ENCODE measurements at places on chromosomes 7 and 10.
A peak's percentile ranks its signal among the peaks of the same experiment; 100 is the strongest.

DNA sequence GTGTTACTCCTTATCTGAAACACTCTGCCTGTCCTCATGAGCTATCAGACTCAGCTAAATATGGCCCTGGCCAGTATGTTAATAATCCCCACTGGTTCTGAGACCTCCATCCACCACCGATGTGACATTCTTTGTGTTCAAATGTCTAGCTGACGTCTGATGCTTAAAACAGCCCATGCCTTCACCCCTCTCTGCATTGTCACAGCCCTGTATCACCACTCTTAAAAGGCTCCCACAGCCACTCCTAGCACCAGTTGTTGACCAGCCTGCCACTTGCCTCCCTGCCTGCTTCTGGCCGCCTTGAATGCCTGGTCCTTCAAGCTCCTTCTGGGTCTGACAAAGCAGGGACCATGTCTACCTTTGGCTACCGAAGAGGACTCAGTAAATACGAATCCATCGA lies at the start of gene LMOD2:
TSS of gene LMOD2 (plus strand) at position 253 of the 400 bp plus-strand sequence. CDS start at position 351, 98 bp downstream.
- DNase-seq: no peak

DNA sequence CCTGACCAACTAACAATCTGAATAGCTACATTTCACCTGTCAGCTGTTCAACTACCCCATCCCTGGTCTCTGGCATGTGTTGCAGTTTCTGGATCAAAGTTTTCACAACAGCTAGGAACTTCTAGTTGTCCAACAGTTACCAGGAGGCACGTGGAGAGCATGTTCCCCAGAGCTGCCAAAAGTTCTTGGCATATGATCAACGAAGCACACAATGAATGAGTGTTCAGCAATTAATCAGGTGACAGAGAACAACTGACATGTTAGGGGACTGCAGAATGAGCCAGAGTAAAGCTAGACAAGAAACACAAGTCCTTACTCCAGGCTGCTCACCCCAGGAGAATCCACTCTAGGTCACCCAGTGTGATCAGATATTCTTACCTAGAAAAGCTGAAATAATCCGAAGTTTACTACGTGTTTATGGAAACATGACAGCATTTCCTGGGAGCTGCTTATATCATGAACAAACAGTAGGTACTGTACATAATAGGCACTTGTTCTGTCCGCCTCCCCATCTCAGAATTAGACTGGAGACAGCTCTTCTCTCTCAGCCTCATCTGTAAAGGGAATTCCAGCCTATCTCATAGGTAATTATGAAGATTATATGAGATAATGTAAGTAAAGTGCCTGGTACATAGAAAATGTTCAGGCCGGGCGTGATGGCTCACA lies 50.6 kb downstream of the ZNF438 start:
- DNase-seq: no peak

DNA sequence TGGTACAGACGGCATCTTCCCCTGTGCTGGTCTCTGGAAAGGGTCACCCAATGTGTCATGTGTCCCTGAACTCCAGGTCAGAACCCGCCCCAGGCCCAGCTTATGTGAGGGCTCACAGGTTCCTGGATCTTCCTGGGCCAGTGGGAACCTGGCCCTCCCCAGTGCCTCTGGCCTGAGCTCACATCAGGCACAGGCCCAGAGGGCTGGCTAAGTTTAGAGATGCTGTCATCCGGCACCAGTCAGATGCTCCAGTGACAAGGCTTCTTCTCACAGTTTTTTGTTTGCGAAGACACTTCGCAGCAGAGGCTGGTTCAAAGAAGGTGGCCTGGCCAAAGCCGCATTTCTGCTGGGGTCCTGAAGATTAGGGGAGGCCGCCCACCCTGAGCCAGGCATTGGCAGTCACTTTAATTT lies 11.8 kb downstream of the CAMK2B start:
- no peak for DNase-seq

DNA sequence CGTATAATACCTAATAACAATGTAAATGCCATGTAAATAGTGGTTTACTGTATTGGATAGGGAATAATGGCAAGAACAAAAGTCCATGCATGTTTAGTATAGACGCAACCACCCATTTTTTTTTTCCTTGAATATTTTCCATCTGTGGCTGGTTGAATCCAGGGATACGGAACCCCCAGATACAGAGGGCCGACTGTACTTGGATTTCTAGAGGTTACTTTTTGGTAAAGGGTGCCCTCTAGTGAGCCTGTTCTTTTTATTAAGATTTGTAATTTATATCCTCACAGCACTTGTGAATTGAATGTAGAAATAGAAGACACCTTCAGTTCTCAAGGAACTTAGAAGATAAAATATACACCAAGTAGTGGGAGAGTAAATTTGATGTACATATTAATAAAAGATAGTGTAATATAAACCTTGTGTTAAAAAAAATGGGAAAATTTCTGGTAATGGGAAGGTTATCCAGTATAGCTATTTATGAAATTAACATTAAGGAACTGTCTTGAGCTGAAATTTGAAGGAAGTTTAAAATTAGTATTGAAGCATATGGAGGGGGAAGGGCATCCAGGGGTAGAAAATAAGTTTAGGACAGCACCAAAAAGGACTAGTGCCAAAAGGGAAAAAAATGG lies 32.0 kb downstream of the EXOC6 start:
- DNase-seq: no peak

DNA sequence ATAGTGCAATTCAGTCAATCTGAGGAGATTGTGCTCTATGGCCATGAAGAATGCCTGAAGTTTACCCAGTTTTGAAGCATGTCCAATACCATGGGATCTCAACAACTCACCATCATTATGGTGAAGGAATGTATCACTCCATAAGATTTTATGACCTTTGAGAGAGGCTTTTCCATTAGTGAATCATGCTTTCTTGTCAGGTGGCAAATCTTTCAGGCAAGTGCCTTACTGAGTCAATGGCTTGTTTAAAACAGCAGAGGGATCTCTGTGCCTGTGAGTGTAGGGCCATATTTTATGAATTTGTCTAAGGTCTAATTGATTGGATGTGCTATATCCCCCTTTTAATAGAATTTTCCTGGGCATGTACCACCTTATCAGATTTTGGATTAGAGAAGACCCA lies 131.5 kb downstream of the CCDC7 start:
- no peak for DNase-seq

GRCh38 chr10:132365102-132365501 lies 31.9 kb upstream of the PWWP2B start:
- peak; percentile 18 for DNase-seq

DNA sequence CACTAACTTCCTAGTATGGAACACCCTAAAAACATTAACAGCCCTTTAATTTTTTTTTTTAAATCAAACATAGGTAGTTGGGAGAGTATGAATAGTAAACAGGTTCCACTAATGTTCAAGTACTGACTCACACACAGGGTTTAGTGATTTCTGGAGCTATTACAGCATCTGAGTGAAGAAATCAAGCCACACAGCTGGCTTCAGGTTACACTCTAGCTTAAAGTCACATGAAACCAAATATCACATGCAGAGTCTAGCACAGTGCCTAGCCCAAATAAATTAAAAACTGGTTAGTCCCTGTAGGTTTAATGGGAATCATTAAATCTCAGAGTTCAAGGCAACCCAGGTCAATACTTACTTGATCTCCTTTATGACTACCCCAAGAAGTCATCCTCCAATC lies 11.6 kb downstream of the PANK1 start:
- no peak for DNase-seq

GRCh38 chr7:19397911-19398310 lies 252.7 kb upstream of the FERD3L start:
- DNase-seq: no peak

GRCh38 chr10:8041284-8041991 lies 13.1 kb upstream of the GATA3 start:
- no peak for DNase-seq

GRCh38 chr10:129859536-129859935 lies 104.5 kb downstream of the EBF3 start:
- no peak for DNase-seq

DNA sequence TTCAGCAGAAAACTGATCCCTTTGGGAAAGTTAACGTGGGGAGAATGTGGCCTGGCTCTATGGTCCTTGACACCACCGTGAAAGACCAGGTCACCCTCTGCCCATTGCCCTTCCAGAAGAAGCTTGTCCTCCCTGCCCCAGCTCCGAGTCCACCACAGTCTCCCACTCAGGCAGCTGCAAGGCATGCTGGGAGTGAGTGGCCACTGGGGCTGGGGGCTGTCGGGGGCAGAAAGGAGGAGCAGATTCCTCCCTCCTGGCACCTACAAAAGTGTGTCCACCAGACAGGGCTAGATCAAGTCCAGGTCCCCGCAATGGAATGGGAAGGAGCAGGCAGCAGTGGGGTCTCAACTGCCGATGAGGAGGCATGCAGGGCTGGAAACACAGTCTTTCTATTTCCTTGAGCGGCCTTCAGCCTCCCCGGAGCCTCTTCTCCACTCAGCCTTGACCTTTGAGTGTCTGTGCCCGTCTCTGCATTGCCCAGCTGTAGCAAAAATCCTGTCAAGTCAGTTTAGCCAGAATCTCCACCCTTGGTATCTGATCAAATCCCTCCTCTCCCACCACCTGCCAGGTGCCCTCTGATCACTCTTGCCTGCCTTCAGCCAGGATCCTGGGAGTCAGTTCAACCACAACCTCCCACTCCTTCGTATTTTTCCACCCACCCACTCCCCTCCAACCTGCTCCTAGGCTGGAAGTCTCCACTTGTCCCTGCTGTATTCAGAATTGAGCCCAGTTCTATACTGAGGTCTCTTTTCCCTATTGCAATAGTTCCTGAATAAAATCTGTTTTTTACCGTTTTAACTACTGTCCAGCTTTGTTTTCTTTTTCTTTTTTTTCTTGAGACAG lies 6.9 kb upstream of the ZNF316 start:
- no peak for DNase-seq

- no peak for DNase-seq
These were observed 45.8 kb downstream of the PRR15 start for GRCh38 chr7:29609162-29610037.

GRCh38 chr10:60299961-60300883 lies 89.5 kb downstream of the ANK3 start:
- no peak for DNase-seq

- no peak for DNase-seq
These were observed 21.5 kb downstream of the ALOX5 start for GRCh38 chr10:45395554-45395953.

- no peak for DNase-seq
These were observed 205.3 kb downstream of the ARHGAP21 start for GRCh38 chr10:24518411-24518810.

GRCh38 chr10:98436704-98437103 lies 10.0 kb downstream of the HPS1 start:
- DNase-seq: no peak

GRCh38 chr10:31207636-31208035 lies 111.4 kb upstream of the ZEB1 start:
- no peak for DNase-seq

DNA sequence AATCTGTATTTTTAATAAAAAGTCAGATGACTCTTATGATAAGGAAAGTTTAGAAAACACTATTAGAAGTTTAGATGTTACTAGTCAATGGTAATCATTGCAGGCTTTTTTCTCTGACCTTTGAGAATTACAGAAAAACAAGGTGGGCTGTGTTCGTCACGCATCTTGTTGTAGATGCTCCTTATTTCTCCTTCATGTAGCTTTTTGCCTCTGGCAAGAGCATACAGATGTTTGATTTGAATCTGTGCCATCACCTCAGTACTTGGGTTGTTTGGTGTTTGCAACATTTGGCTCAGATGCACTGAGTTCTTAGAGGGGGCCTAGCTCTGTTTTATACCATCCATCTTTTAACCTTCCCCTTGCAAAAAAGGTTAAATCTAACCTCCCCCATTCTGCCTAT lies 11.5 kb downstream of the TAS2R16 start:
- no peak for DNase-seq

GRCh38 chr7:20114468-20114867 lies 102.7 kb downstream of the MACC1 start:
- DNase-seq: no peak

GRCh38 chr10:62626817-62627216 lies 177.7 kb upstream of the ADO start:
- no peak for DNase-seq

GRCh38 chr7:42407833-42408232 lies 170.8 kb upstream of the GLI3 start:
- DNase-seq: no peak

- no peak for DNase-seq
These were observed 8.9 kb downstream of the PNLIP start for GRCh38 chr10:116554628-116555027.

- DNase-seq: no peak
These were observed 42.4 kb upstream of the DDC start for GRCh38 chr7:50607524-50608125.

DNA sequence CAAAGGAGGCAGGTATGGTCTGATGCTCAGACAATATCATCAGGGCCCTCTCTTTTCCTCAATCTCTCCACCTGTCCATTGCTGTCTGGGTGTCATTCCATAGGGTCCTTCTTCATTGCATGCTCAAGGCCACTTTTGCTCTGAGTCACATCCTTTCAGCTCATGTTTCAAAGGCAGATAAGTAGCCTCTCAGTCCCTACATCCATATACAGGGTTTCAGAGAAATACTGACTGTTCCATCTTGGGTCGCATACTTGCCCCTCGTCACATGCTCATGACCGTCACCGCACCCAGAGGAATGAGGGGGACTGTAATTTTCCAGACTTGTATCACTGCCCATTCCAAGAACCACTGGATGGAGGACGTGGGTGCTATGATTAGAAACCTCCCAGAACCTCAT lies 93.4 kb downstream of the FAM107B start:
- no peak for DNase-seq

- no peak for DNase-seq
These were observed at the start of gene VWC2 for GRCh38 chr7:49773218-49773935. Gene VWC2, plus strand, starts transcription at chr7:49773638. Its CDS starts 1,798 bp downstream, at chr7:49775436.

DNA sequence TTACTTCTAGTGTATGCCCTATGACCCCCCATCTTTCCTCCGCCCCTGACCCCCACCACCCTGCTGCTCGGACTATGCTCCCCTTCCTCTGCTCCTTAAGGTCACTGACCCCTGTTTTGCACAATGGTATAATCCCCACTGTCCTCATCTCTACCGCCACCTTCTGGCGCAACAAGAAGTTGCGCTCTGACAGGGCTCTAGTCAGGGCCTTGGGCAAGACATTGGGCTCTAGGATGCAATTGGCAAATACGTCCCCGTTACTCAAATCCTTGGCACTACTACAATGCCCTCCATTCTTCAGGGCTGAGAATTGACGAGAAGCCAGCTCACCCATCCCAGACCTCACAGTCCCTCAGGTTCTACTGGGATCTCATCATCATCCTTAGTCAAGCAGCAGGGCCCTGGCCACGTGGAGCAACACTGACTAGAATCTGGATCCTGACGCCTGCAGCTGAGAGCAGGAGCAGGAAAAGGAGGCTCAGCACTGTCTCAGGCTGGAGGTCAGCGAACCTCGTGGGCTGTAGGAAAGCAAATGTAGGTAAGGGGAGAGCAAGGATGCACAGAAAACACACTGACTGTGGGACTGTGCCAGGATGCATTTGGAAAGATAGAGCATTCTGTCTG lies 10.6 kb downstream of the LRIT2 start:
- peak; percentile 28 for DNase-seq

- DNase-seq: no peak
These were observed 51.0 kb downstream of the ZNF777 start for GRCh38 chr7:149409895-149410294.

DNA sequence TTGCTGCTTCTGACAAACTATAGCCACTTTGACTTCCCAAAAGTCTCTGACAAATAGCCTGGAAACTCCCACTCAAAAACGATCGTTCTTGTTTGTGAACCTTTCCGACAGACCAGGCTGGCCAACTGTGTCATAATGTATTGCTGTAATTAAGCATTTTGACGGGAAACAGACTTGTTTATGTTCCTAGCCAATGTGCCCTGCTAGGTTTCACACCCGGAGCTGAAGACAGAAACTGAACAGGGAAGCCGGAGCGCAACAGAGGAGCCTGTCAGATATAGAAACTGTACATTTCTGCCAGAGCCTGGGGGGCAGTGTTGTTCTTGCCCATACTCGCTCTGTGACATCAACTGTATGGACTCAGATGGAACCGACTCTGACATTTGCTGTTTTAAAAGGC lies 55.3 kb upstream of the C7orf33 start:
- DNase-seq: no peak
